Left renal pelvis (tissue), 4 donors: ENCODE measurements at places on chromosomes 3 and 15. TPM values are rescaled to one million over a fixed set of nuclear protein-coding genes. Genes with fewer than 3 reads are reported as not detected.

DNA sequence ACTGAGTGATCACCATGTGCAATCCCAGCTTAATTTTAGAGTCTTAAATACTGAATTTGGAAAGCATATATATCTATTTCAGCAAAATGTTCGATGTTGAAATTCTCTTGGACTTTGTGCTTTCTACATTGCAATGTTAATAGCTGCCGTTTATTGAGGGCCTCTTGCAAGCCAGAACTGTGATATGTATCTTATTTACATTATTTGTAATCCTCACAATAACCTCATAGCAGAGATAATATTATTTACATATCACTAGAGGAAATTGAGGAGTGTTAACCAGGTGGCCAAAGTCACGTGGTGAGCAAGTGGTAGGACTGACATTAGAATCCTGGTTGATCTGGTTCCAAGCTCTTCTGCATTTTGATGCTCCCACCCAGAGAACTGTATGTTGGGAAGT is 254.1 kb downstream of the SLC9A9 start:
- no peak for DNase-seq

- DNase-seq = no peak
Observed at GRCh38 chr3:4514321-4514720, 21.2 kb downstream of the ITPR1 start.

DNA sequence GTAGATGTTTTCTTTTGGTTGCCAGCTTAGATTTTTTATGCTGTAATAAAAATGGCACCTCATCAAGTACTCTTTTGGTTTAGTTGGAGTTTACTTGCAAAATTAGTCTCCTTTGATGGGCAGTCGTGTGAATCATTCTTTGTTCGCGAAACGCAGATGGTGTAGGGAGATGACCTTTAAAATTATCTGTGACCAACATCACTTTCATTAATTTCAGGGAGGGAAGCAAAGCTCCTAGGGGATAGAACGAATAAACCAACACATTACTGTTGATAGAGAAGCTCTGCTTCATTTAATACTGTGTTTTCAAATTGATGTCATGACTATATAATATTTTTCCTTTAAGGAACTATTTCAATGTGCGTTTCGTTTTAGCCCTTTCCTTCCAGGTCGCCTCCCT is 67.4 kb downstream of the USP13 start:
- no peak for DNase-seq

The MUC13 gene
- 0.17 TPM for polyA plus RNA-seq

DNA sequence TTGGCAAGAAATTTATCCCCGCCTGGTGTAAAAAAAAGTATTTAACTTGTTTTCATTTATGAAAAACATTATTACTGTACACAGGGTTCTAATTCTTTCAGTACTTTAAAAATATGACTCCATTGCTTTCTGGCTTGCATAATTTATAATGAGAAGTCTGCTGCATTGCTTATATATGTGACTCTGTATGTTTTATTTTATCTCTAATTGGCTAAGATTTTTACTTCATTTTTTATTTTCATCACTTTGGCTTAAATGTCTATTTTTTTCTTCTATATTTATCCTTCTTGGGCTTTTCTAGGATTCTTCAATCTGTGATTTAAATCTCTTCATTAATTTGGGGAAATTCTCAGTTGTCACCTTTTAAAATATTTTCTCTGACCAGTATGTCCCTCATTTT is 636.6 kb upstream of the NR2F2 start:
- no peak for DNase-seq

The MCF2L2 gene
- 0.35 TPM for polyA plus RNA-seq

DNA sequence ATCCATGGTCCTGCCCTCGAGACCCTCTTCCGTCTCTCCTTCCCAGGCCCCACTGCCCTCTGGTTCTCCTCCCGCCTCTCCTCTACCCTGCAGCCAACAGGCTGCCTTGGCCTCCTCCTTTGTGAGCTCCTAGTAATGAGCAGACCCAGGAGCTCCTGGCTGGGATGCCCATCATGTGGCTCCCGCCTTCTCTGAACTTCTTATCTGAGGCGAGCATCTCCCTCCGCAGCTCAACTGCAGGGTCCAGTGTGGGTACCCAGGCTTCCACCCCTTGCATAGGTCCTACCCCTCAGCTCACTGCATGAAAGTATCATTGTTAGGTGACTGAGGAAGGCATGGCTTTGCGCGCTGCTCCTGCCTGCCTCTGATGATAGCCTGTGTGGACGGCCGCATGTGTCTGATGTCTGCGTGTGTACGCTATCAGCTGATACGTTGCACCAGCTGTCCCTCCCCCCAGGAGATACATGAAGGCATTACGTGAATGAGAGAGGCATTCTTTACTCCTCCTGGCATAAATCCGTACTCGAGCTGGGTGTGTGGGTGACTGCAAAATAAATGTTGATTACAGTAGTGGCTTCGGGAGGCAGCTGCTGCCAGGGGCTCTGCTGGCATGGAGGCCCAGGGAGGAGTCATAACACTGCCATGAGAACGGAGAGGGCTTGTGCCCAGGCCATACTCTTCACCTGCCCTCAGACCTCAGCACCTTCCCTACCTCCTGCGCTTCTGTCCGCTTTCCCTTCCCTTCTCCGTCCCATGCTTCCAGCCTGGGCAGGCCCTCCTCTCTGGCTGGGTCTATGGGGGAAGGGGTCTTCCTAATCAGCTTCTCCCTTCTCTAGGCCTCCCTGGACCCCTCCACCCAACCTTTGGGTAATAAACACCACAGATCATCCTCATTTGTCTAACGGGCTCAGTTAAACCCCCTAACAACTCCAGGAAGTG is 48.8 kb downstream of the ZNF710 start:
- no peak for DNase-seq

DNA sequence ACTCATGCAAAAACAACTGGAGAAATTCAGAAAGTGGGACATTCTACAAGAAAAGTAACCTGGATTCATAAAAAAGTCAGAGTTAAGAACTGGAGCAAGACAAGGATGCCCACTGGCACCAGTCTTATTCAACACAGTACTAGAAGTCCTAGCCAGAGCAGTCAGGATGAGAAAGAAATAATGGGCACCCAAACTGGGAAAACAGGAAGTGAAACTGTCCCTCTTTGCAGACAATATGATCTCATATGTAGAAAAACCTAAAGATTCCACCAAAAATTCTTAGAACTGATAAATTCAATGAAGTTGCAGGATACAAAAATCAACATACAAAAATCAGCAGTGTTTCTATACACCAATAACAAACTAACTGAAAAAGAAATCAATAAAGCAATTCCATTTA is 37.4 kb downstream of the TXNRD3 start:
- DNase-seq = no peak

- DNase-seq = no peak
Observed at GRCh38 chr3:30407651-30408050, 198.8 kb upstream of the TGFBR2 start.

The SENP2 gene
- 36.9 TPM for polyA plus RNA-seq

DNA sequence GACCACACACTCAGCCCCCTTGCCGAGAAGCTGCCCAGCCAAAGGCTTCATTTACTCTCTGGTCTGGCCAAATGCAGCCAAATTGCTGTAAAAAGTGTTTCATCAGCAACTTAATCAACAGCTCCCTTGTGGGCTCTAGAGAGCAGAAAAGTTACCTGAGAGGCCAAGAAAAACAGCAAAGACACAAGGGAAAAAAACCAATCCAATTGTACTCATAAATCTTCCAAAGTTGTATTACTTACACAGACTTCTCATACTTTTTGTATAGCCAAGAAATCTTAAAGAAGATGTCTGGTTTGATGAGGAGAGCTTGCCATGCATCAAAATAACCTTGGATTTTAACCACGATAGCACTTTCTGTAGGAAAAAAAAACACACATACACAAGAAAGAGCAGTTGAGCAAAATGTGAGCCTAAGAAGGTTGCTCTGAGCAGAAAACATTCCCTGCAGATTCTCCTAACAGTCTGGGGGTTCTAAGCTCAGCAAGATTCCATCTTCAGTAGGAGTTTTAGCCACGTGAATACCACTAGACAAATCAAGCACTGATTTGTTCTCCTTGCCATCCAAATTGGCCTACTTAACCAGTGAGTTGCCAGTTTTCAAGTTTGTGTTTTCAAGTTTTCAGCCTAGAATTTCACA is 120.0 kb downstream of the CYP19A1 start:
- no peak for DNase-seq

The TRIM42 gene
- polyA plus RNA-seq = not detected

GRCh38 chr3:12628813-12629212 is 35.1 kb downstream of the RAF1 start:
- DNase-seq = no peak

- DNase-seq = no peak
Observed at GRCh38 chr15:79798311-79798710, 98.5 kb downstream of the MTHFS start.

- DNase-seq = no peak
Observed at GRCh38 chr15:42800731-42801474, 64.0 kb upstream of the CDAN1 start.

GRCh38 chr3:58192069-58192468 is 18.7 kb downstream of the DNASE1L3 start:
- DNase-seq = no peak

The CYP8B1 gene
- polyA plus RNA-seq = 0.92 TPM

The C3orf85 gene
- 17.5 TPM for polyA plus RNA-seq

The CNTN4 gene
- polyA plus RNA-seq = 35.8 TPM

DNA sequence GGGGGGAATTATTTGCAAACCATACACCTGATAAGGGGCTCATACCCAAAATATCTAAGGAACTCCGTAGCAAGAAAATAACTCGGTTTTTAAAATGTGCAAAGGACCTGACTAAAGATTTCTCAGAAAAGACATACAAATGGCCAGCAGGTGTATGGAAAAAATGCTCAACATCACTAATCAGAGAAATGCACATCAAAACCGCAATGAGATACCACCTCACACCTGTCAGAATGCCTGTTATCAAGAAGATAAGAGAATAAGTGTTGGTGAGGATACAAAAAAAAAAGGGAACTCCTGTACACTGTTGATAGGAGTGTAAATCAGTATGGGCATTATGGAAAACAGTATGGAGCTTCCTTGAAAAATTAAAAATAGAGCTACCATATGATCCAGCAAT is 89.4 kb downstream of the C3orf70 start:
- no peak for DNase-seq
